ENCODE measurements at places on chromosomes 5 and 9. TPM values are rescaled to one million over a fixed set of nuclear protein-coding genes. Genes with fewer than 3 reads are reported as not detected.

Gene CARD9
- total RNA-seq = 0.96 TPM

DNA sequence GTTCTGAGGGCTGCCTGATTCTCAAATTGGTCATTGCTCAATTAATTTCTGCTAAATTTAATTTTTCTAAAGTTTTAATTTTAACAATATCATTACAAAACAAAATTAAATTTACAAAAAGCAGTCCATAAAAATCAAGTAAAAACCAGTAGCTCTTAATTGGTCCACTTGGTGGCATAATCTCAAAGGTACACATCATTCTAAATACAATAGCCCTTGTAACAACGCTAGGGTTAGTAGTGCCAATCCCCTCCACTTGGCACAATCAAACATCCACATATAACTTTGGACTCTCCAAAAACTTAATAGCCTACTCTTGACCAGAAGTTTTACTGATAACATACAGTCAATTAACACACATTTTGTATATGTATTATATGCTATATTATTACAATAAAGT lies 1.9 kb upstream of the NDUFB6 start:
- DNase-seq = no peak

- DNase-seq = no peak
Observed at GRCh38 chr9:116541402-116541801, 145.7 kb upstream of the TRIM32 start.

DNA sequence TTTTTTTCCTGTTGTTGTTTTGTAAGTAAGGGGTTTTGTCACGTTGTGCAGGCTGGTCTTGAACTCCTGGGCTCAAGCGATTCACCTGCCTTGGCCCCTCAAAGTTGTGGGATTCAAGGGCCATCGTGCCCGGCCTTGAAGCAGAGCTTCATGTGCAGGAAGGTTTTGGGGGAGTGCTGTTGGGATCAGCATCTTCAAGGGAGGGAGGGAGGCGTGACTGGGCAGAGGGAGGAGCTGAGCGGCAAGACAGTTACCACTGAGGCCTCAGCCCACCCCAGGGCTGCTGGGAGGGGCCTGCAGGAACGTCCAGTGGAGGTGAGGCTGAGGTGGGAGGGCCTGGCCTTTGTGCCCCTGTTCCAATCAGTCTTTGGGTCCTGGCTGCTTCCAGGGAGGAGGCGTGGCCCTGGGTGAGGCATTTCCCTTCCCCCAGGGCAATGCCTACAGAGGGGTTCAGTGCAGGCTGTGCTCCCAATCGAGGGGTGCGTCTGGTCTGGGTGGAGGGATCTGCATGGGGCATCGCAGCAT lies 21.4 kb downstream of the OR2V1 start:
- DNase-seq = peak; percentile 74

GRCh38 chr5:107808671-107809137 lies 138.0 kb upstream of the EFNA5 start:
- peak; percentile 85 for DNase-seq

GRCh38 chr5:167701051-167701450 lies 590.4 kb upstream of the WWC1 start:
- no peak for DNase-seq
